ENCODE measurements at places on chromosomes 5 and 9.

- no peak for DNase-seq
Observed at GRCh38 chr5:36948041-36948440, 71.5 kb downstream of the NIPBL start.

- no peak for DNase-seq
Observed at GRCh38 chr5:78597068-78597973, 51.3 kb downstream of the LHFPL2 start.

DNA sequence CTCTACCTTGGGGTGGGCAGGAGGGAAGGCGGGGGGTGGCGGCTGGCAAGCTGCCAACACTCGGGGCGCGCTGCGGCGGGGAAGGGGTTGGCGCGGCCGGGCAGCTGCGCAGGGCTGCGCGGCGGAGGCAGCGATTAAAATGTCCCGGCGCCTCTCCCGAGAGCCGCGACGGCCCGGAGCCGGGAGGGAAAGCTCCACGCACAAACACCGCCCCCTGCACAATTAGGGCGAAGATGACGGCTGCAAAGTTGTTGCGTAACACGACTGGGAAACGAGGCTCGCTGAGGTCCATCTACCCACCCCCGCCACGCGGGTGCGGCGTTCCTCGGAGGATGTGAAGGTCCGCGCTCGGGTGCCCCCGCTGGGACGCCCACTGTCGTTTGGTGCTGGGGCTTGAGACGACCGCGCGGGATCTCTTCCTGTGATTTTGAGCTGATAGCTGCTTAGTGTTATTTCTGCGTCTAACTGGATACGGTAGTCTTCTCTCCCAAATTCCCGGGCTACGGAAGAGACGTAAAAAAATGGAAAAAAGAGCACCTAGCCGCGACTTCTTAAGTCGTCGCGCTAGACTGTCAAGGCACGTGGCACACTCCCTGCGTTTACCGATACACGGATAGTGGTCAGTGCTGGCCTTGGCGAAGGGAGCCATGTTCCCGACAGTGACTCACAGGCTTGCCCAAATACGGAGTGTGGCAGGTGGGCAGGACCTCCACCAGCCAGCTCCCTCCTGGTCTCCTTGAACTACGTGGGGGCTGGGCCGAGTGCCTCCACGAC lies 958 bp upstream of the NFIL3 start:
- DNase-seq = peak; percentile 81

- DNase-seq = no peak
Observed at GRCh38 chr9:130779153-130779855, 55.8 kb upstream of the ABL1 start.
